Stimulated activated CD4-positive, alpha-beta T cell treated with anti-CD3 and anti-CD28 coated beads, TNF-alpha, amount 100 ng/mL, for 24 hours (primary cell): ENCODE measurements at places on chromosomes 7 and 10.

GRCh38 chr7:99440195-99440594 lies 1.5 kb downstream of the CPSF4 start:
- no peak for DNase-seq

DNA sequence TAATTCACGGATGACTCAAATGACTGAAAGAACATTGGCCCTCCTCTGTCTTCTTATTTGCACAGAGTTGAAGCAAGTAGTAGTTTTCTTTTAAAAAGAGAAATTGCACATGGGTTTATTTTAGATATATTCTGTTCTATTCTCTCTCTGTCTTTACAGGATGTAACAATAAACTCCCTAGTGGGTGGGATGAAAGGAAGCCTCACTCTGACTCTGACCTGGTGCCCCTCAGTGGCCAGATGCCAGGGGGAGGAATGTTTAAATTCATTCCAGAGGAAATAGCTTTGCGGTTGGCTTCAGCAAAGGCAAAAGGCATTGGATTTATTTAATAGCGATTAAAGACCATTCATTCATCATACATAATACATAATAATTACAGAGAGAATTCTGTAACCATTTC lies 156.4 kb upstream of the MTPN start:
- no peak for DNase-seq

- DNase-seq: no peak
Measured at GRCh38 chr7:121186746-121187145, 142.1 kb upstream of the WNT16 start.

DNA sequence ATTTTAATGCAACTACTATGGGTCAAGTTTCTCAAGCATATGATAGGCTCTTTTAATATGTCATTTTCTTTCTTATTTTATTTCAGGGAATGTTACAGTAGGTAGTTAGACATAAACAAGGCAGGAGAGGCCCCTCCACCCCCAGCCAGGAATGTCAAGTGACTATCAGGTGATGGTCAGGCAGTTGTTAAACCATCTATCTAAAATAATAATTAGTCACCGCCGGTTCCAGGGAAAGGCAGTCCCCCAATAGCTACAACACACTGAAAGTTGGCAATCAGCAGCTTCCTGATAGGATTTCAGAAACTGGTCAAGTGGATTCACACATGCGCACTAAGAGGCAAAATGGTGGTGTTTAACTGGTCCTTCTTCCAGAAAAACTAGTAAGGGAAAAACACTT lies 9.3 kb downstream of the OLAH start:
- DNase-seq: no peak

- DNase-seq: no peak
Measured at GRCh38 chr7:122212754-122213153, 68.7 kb upstream of the AASS start.

- DNase-seq: no peak
Measured at GRCh38 chr10:132303361-132304115, 4.2 kb downstream of the STK32C start.

DNA sequence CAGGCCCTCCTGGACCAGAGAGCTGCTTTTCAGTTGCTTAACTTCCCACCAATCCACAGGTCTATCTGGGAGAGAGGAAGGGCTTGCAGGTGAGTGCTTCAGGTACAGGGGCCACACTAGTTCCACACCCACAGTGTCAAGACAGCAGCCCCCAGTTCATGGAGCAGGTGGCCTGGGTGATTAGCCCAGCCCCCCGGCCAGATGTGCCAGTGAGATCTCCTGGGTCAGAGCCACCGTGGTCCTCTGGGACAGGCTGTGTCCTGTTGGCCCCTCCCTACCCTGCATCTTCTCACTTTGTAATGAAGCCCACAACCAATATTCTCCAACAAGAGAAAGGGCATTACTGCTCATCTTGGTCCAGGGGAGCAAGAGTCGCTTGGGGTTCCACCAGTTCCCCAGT lies 30.6 kb downstream of the DRGX start:
- no peak for DNase-seq

DNA sequence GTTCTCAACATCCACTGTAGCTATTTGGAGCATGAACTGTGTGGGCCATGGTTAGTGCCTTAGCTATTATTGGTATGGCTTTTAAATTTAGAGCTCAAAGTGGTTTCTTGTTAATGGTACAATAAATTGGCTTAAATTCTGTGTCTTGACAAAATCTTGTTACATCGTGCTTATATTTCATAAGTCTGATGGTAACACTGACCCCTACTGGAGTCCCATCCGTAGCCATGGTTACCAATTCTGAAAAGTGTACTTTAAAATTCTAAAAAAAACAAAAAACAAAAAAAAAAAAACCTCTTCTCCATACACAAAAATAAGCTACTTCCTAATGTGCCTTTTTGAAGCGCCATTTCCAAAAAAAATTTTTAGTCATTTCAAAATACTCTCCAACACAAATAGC lies 6.4 kb upstream of the RPP30 start:
- DNase-seq: no peak

DNA sequence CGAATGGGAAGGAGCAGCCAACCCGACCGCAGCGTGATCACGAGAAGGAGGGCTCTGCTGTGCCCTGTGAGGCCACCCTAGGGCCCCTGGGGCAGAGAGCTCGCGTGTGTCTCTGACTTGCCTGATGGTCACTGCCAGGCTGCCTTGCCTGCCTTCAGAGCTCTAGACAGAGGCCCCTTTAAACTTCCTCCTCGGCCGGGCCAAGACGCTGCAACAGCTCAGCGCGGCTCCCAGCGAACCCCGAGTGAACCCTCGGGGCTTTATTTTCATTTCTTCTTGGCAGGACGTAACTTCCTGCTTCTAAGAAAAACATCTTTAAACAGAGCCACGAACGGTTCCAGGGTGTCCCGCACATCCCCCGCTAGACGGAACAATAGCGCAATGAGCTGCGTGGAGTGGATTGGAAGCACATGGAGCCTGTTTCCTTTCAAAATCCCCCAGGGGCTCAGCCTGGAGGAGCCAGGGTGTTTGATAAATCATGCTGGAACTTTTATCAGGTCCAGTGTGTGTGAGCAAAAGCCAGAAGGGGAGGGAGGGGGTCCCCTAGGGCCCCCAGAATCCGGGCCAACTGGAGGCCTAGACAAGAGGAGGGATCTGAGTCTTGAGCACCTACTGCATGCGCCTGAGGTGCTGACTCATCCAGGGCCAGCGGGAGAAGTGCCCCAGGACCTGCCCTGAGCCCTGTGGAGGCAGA lies 134.1 kb upstream of the GDF10 start:
- no peak for DNase-seq

DNA sequence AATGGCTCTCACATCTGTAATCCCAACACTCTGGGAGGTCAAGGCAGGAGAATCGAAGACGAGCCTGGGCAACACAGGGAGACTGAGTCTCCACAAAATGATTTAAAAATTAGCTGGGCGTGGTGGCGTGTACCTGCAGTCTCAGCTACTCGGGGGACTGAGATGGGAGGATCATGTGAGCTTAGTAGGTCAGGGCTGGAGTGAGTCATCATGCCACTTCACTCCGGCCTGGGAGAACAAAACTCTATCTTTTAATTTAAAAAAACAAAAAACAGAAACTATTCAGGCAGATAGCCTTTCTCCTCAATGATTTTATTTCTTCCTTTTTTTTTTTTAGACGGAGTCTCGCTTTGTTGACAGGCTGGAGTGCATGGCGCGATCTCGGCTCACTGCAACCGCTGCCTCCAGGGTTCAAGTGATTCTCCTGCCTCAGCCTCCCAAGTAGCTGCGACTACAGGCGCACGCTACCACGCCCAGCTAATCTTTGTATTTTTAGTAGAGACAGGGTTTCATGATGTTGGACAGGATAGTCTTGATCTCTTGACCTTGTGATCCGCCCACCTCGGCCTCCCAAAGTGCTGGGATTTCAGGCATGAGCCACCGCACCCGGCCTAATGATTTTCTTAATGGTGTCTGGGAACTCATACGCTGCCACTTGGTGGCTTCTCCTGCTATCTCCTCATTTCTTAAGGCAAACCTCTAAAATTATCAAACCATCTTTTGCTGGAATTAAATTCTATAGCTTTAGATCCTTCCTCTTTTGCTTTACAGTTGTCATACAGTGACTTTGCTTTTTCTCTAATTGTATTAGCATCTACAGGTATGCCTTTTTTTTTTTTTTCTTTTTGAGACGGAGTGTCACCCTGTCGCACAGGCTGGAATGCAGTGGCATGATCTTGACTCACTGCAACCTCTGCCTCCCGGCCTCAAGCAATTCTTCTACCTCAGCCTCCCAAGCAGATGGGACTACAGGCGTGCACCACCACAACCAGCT lies 22.9 kb downstream of the SRPK2 start:
- DNase-seq: no peak

- no peak for DNase-seq
Measured at GRCh38 chr7:87225696-87226095, 6.2 kb upstream of the TMEM243 start.

- no peak for DNase-seq
Measured at GRCh38 chr10:94293354-94293753, 69.4 kb downstream of the NOC3L start.

DNA sequence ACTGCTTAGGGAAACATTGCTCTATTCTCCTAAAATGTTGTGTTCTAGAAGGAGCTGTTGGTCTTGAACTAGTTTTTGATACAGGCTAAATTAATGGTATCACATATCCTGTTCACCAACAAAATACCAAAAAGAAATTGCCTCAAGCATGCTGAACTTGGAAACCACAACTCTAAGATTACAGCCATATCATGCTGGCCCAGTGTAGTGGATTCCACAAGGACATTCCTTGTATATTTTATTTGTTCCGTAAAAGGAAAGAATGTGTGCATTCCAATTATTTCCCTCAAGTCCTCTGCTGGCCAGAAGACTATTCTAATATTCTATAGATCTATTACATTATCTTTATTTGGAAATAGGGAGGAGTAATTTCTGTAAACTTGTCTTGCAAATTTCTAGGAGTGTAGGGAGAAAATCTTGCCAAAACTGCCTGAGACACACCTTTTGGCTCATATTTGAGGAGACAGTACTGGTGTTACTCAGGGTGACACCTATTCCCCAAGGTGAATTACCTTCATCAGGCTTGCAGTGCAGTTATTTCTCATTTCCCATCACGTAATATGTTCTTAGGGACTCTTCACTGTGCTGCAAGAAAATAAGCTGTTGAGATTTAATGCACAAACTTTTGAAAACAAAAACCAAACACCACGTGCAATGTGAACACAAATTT lies 1.9 kb upstream of the NEBL start:
- DNase-seq: no peak

DNA sequence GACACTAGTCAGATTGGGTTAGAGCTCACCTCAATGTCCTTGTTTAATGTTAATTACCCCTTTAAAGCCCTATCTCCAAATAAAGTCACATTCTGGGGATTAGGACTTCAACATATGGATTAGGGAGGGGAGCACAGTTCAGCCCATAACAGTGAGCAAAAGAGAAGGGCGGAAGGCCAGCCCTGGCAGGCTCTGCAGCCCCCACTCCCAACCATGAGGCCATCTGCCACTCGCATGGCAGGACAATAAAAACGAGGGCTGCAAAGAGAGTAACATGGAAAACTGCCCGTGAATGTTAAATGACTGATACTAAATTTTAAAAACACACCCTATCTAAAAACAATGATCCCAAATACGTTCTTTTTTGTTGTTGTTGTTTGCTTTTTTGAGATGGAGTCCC lies 38.7 kb downstream of the RGS10 start:
- no peak for DNase-seq

- no peak for DNase-seq
Measured at GRCh38 chr10:77475522-77475921, 162.1 kb downstream of the KCNMA1 start.

DNA sequence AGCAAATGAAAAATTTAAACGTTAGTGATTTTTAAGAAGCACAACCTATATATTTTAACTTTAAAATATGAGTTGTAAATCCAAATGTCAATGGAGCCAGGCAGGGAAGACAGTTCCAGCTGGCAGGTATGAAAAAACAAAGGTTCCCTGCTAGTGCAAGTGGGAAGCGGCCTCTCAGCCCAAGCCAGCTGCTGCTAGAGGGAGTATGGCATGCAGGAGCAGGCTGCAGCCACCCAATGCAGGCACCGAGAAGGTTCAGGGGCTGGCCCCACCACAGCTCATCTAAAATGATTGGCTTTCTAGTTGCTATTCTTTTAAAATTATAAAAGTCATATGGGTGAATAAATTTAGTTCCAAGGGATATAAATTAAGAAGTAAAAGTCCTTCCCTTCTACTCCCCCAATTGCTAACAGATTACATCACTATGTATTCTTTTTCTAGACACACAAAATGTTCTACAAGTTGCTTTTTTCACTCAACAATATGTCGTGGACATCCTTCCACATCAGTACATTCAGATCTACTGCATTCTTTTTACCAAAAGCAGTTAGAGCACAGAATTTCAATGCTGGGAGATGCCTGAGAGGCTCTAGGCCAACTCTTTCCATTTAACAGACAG lies 69.3 kb downstream of the SGMS1 start:
- DNase-seq: no peak

DNA sequence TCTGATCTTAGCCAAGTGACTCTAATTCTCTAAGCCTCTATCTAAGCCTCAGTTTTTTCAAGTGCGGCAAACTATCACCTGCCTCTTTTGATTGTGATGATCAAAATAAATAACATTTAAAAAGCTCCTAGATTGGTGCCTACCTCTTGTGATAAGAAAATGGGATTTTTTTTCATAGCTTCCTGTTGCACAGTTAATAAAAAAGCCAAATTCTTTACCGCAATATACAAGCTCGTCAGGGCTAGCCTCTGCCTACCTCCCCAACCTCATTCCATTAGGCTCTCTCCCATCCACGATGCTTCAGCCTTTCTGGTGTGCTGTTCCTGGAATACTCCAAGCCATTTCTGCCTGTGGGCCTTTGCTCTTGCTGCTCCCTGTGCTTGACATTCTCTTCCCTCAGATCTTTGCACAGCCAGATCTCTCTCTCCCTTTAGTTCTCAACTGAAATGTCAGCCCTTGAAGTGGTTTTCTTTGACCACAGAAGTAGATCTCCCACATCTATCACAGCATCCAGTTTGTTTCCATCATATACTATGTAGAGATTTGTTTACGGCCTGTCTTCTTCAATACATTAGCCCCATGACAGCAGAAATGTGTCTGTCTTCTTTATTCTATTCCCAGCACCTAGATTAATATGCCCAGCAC lies 48.8 kb downstream of the SFR1 start:
- DNase-seq: no peak

DNA sequence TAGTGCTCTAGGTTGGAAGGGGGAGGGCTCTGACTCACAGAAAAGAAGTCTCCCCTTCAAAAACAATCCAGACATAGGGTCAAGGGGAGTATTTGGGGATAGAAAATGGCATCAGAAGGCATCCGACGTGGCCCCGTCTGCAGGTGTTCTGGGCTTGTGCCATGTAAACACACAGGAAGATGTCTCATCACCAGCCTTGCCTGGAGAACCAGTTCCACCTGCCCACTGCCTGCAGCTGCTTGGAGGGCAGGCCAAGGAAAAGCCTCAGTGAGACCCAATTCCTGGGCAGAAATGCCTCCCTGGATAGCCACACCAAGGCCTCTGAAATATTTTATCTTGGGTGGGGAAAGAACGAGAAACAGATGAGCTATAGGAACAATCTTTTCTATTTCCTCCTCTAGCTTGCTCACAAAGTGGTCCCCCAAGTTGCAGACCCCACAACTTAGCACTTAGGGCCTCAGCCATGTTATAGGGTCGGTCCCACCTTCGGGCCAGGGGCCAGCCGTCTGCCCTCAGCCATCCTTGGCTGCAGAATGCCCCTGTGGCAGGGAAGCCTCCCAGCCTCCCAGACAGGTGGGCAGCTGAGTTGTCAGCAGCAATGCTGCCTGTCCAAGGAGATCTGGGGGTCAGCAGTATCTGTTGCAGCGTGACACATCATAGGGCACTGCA lies 54.3 kb upstream of the ECHDC3 start:
- DNase-seq: no peak
